ENCODE measurements at places on chromosomes 7 and 10.

- DNase-seq: no peak
These were observed 97.2 kb downstream of the SPAG6 start for GRCh38 chr10:22442468-22442867.

DNA sequence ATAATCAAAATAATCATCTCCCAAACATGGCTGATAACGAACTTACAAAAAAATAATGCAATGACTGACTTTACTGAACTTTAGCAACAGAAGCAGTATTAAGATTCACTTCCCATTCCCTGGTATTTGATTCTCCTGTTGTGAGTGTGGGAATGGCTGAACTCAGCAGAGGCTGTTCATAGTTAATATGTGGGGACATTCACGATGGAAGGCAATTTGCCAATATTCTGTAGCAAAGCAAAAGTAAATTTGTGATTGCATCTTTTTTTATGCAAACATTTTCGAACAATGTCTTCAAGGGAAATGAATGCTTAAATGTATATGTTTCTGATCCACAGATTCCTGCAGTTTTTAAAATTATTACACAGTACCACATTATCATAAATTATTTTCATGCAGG, 431.7 kb upstream of the KLF6 start:
- DNase-seq: no peak

DNA sequence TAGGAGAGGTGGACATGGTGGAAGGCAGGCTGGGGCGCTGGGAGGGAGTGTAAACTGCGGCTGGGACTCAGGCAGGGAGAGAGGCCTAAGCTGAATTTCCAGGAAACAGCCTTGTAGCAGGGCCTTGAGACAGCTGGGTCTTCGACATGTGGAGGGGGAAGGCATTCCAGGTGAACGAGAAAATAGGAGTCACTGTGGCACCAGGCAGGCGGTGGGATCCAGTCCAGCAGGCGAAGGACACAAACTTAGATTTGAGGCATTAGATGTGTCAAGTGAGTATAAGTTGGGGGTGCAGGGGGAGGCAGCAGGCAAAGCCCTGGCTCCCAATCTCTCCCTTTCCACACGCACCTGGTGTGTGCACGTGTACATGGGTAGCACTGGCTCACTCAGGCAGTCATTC, 105.3 kb downstream of the PTPN20 start:
- no peak for DNase-seq

- no peak for DNase-seq
These were observed 81.5 kb downstream of the SRPK2 start for GRCh38 chr7:105307163-105307672.

DNA sequence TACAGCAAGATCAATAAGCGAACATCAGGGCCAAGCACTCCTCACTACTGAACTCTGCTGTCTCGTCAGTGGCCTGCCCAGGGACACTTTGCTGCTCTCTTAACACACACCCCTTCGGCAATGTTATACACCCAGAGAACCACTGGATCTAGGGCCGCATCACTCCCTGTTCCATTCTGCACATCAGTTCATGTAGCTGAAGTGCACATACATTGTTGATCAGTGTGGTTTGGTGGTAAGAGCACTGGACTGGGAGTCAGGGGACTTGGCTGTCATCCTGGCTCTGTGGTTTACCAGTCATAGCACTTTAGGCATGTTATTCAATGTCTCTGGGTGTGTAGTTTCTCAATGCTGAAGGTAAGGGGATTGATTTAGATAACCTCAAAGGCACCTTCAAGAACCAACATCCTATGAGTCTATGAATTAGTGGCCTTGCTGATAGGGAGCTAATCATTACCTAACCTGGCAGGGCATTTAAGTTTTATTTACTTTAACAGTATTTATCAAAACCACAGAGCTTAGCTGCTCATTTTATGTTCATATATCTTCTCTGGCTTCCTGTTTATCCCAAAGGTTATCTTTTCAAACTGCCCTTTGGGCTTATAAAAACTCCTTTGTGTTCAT, 24.8 kb downstream of the DUSP5 start:
- DNase-seq: no peak

- no peak for DNase-seq
These were observed 127.0 kb downstream of the SEC23IP start for GRCh38 chr10:120019568-120019967.

DNA sequence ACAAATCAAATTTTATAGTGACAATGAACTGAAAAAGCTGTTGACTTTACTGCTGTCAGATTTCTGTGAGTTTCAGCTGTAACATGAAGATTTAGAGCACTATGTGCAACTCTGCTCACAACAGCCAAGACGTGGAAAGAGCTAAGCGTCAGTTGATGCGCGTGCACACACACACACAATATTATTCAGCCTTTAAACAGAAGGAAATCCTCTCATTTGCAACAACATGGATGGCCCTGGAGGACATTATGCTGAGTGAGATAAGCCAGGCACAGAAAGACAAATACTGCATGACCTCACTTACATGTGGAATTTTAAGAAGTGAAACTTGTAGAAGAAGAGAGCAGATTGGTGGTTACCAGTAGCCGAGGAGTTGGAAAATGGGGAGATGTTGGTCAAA, 82.8 kb upstream of the FRMD4A start:
- no peak for DNase-seq

DNA sequence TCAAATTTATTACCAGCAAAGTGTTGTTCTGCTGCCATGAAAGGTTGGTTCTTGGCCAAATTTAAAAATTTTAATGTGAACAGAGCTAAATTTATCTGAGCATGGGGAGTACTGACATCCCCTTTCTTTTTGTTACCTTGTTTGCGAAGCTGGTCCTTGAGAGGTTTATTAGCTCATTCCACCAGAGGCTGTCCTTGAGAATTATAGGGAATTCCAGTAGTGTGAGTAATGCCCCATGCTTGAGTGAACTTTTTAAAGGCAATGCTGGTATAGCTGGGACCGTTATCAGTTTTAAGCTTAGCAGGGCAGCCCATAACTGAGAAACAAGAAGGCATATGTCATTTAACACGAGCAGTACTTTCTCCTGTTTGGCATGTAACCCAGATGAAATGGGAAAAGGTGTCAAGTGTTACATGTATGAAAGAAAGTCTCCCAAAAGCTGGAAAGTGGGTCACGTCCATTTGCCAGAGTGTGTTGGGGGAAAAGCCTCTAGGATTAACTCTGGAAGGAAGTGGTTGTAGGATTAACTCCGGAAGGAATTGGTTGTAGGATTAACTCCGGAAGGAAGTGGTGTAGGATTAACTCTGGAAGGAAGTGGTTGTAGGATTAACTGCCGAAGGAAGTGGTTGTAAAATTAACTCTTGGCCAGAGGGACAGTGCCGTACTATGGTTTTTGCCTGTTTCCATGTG, 37.3 kb upstream of the AKR1C2 start:
- DNase-seq: peak; percentile 15

GRCh38 chr10:122461367-122461728, at the start of gene HTRA1:
HTRA1 (plus strand) TSS chr10:122461553; CDS start chr10:122461653, 100 bp downstream.
- peak; percentile 81 for DNase-seq

DNA sequence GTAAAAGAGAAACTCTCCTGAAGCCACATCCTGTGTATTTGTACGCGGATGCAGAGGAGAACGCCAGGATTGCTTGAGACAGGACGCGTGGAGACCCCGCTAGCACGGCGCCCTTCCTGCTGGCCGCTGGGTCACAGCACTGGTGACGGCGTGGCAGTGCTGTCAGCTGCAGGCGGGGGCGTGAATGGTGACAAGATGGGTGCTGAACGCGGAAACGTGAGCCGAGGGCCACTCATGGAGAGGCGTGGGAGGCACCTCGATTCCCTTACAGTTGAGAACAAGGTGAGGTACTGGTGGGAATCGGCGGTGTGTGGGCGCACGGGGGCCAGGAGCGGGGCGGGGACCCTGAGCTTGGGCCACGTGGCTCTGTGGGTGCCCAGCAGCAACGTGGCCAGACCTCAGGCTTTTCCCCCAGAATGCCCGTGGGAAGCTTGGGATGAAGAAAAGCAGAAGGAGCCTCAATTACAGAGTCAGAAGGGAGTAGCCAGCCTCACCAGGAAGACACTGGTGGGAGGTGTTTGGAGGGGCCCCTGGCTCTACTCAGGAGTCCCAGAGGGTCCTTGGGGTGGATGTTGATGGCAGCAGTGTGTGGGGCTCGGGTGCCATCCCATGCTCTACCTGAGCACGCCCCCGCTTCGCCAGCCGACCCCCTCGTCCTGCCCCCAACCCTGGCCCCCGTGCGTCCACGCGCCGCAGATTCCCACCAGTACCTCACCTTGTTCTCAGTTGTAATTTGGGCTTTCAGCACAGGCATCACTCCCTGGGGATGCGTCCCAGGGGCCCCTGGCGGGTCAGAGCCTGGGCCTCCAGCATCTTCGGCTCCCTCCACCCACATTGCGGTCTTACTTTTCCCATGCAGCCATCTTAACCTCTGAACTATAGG, 208.4 kb upstream of the TCERG1L start:
- DNase-seq: no peak

DNA sequence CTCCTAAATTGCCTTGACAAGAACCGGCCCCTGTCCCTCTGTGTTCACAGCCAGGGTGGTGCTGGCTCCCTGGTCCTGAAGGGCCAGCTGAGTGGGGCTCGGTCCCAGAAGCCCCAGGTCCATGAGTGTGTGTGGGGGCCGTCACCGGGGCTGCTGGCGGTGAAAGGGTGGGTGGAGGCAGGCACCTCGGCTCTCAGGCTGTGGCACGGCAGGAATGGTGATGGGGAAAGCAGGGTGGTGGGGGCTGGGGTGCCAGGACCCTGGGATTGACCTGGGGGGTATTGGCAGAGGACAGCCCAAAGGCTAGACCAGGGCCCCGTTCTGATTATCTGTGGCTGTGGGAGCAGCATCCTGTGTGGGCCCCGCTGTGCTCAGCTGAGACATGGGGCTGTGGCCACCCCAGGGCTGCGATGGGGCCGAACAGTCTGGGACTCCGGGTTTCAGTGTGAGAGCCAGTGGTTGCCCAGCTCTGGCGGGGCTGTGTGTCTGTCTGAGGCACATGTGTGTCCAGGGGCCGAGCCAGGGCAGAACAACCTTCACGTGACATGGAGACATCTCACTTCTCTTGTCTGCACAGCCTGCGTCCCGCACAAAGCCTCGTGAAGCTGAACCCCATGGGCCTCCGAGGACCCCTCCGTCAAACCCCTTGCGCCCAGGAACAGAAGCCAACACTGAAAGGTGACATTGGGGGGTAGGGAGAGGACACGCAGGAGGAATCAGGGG, 144.2 kb downstream of the ELFN1 start:
- DNase-seq: no peak

- no peak for DNase-seq
These were observed 7.7 kb downstream of the GRM8 start for GRCh38 chr7:127245002-127245401.

DNA sequence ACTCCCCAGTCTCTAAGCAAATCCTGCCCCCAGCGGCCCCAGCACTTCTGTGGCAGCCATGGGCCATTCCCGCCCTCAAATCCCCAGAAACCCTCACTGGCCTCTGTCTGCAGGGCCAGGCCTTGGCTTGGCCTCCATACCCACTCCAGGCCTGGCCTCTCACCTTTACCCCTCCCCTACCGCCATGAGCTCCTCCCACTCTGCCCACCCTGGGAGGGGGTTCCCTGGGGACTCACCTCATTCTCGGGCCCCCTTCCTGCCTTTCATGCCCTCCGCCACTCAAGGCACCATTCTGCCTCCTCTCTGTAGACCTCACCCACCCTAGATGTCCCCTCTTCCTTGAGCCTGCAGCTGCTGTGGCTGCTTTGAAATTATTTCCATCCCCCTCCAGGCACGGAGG, 41.0 kb downstream of the PRF1 start:
- no peak for DNase-seq

DNA sequence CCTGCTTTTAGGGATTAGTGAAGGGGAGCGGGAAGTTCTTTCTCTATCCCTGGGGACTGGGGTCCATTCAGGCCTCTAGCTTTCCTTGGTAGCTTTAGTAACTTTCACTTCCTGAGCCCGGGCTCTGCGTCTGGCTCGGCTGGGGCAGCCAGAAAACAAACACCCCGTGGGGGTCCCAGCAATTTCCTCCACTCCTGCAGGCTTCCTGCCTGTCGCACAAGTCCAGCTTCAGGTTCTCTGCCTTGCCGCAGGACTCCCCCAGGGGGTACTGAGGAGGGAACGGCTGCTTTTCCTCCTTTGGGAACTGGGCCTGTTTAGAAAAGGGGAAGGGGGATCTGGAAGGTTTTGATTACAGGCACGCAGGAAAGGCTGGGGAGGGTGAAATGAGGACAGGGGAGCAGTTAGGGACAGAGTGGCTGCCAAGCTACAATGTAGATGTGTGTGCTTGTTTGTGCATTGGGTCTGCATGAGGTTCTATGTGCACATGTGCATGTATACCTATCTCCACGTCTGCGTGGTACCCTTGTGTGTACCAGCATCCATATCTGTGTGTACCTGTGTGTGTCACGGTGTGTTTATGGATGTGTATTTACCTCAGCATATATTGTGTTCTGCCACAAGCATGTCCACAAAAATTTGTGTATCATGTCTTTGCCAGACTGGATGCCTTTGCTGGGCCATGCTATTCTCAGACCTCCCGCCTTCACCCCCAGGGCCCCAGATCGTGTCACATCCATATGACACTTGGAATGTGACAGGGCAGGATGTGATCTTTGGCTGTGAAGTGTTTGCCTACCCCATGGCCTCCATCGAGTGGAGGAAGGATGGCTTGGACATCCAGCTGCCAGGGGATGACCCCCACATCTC, 2.0 kb downstream of the KAZALD1 start:
- DNase-seq: no peak

DNA sequence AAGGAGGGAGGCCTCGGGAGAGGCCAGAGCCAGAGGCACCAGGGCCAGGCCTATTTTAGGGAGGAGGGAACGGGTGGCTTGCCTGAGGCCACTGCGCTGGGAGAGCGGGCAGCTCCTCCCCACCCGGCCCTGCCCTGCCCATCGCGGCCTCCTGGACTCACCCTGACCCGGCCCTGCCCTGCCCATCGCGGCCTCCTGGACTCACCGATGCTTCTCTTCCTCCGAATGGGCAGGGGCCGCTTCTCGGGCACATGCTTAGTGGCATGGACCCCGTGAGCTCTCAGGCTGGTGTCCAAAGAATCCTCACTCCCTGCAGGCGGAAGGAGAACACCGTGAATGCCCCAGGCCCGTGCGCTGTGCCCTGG, 7.5 kb downstream of the PDGFA start:
- no peak for DNase-seq

DNA sequence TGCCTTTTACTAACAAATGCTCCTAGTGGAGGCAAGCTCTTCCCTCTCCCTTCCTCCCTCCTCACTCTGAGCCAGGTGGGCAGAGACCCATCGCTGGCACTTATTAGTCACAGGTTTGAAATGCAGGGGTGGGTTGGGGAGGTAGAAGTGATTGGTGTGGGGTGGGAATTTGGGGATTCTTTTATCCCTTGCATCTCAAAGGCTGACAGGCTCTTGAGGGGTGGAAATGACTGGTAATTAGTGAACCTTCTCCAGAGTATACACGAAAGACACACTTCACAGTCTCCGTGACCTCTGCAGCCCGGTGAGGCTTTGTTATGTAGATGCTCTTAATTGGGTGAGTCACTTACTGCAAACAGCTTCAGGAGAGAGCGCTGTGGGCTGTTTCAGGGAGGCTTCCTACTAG, 13.9 kb upstream of the LRMDA start:
- no peak for DNase-seq

GRCh38 chr10:29033311-29033940, 255.4 kb upstream of the LYZL1 start:
- no peak for DNase-seq
